Stimulated activated CD4-positive, alpha-beta T cell treated with anti-CD3 and anti-CD28 coated beads, Interleukin-12 subunit alpha, Interleukin-12 subunit beta, amount 100 ng/mL, for 24 hours (primary cell): ENCODE measurements at places on chromosomes 1 and 21.
A peak's percentile ranks its signal among the peaks of the same experiment; 100 is the strongest.

- no peak for DNase-seq
These were observed 11.2 kb downstream of the DHX9 start for GRCh38 chr1:182850319-182850718.

- DNase-seq, result no peak
These were observed 15.5 kb downstream of the TENT5C start for GRCh38 chr1:117621316-117621715.

DNA sequence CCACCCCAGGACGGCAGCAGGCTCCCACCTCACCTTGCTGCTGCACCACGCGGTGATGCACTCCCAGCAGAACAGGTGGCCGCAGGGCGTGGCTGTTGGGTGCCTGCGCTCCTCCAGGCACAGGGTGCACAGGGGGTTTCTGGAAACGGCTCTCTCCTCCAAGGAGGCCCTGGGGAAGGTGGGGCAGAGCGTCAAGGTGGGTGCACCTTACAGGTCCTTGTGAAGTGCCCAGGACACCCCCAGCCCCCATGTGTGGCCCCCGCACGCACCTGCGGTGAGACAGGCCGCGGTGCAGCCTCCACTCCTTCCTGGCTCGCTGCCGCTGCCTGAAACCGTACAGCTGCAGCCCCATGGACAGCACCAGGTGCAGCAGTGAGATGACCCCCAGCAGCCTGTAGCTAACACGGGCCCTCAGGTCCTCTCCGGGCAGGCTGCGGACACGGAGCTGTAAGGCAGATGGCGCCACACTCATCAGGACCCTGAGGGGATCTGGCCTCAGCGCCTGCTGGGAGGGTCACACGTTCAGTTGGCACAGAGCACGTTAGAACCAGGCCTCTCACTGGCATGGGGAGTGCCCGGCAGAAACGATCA is 5.8 kb downstream of the PEX10 start:
- DNase-seq, result no peak

DNA sequence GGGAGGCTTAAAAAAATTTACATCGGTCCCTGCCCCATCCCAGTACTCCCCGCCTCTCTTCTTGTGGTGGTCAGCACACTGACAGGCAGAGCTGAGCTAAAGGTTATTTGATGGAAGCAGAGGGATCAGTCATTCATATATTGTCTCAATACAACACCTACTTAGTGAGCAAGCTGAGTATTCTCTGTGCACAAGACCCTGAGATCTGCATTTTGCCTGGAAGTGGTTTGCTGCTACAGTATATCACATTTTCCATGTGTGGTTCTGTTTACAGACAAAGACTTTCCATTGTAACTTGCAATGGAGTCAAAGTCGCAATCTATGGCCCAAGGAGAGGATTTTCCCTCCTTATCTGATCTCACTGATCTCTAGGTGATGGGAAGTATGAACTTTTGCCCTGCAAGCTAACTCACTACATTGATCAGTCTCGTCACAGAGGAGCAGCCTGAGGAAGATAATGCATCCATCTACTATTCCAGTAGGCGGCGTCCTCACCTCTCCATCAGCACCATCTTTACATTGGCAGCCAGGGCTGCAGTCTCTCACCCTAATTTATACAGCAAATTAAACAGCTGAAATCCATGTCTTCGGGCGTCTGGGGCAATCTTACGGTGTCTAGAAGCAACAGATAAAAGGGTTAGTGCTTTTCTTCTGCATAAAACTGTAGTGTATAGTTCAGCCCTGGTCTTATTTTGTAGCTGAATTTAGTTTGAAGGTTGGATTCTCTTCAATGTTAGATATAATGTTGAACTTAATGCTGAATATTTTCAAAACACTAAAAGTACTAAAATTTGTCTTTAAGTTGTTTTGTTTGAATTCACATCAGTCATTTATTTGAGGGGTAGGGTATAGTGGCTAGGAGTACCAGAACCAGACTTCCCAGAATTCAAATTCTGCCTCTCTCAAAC is 3.2 kb upstream of the TRAF5 start:
- peak; percentile 45 for DNase-seq

DNA sequence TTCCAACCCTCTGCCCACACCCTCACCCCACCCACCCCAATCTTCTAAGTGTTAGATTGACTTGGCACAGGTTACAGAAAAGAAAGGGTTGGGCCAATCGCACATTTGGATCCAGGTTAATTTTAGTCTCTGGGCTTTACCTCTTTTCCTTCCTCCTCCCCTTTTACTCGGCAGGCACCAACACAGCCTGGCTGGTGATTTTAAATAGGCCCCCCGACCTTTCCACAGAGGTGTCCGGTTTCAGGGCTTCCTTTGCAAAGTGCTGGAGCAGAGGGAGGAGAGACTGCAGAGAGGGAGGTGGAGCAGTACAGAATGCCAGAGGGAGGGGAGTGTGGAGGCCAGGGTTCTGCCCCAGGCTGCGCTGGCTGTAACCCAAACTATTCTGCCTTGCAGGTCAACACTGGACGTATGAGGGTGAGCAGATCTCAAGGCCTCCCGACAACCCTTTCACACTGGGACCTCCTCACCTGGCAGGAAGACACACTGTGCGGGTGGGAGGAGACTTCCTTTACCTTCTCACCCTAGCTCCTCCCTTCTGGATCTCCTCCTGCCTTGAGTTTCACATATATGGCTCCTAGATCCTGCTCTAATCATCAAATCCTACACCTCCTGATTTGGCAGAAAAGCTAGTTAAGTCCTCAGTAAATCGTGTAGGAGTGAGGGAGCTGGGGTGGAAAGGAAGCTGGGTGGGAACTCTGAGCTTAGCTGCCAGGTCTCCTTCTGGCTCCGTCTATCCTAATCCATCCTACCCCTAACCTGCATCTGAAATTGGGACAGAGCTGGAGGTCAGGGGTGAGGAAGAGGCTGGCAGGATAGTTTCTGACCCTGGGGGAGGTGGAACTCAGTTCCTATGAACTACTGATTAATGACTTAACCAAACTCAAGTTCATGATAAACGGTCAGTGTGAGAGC is 2.4 kb downstream of the CA14 start:
- DNase-seq, result no peak

DNA sequence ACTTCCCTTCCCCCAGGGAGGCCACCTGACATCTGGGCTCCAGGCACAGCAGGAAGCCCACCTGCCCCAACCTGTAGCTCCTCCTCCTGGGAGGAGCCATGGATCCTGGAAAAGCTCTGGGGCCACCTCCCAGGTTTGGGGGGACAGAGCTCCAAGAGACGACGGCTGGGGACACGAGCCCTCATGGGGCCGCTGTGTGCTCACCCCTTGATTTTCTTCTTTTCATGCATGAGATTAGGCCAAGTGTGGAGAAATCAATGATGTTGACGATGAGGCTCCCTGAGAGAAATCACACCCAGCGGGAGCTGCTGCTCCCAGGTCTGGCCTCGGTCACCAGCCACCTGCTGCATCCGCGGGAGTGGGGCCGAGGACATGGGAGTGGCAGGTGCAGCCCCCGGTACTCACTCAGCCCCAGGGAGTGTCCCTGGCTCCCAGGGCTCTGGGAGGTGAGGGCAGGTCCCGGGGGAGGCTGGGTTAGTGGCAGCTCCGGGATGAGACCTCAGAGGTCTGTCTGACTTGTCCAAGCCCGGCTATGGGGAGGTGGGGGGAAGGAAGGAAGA is 8.7 kb downstream of the TNFRSF14 start:
- DNase-seq, result no peak

GRCh38 chr1:64502931-64503330 is 33.0 kb downstream of the CACHD1 start:
- no peak for DNase-seq

GRCh38 chr21:29557931-29558725 is 259.4 kb downstream of the BACH1 start:
- no peak for DNase-seq

- DNase-seq, result no peak
These were observed 140.9 kb downstream of the DISC1 start for GRCh38 chr1:231767471-231767870.

- DNase-seq, result no peak
These were observed 96.8 kb downstream of the NRIP1 start for GRCh38 chr21:14968029-14968428.

DNA sequence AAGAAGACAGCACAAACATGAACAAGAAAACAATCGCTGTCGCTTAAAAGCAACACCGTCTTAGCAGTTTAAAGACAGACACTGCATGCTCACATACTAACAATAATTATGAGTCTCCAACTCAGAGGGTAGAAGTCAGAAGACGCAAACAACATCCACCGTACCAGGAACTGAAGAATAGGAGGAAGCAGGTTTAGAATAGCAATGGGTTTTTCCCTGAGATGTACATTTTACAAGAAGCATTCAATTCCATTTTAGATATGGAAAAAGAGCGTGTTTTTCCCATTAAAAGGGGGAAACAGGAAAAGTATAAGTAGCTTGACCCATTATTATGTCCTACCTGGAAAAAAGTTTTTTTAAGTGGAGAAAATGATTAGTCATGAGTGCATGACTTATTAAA is 34.5 kb upstream of the KCNE1 start:
- DNase-seq, result no peak

DNA sequence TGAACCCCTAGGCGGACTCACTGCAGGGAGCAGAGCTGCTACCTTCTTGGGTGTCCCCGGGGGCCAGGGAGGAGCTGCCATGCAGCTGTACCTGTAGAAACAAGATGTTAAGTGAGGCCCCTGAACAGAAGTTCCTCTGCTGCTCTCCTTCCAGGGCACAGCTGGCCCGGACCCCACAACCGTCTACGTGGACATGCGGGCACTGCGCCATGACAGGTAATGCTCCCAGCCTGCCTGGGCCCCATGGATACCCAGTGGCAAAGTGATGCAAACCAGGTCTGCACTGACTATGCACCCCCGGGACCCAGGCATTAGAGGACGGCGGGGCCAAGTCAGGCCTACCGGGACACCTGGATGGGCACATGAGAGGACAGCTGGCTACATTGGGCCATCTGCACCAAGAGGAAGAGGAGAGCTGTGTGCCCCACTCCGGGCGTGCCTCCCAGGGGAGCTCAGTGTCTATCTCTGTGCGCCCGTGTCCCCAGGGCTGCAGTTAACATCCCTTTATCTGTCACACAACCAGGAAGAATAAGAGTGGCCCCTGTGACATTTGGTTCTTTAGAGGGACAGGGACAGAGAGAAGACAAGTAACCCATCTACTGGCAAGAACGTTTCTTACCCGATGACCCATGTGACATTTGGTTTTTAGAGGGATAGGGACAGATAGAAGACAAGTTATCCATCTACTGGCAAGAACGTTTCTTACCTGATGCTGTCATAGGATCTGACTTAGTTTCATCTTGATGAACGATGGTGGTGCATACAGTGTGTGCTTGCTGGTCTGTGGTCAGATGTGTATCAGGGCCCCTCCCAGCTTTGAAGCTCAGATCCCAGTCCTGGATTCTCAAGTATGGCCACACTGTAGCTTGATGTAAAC is 44.1 kb downstream of the S100B start:
- DNase-seq, result no peak

DNA sequence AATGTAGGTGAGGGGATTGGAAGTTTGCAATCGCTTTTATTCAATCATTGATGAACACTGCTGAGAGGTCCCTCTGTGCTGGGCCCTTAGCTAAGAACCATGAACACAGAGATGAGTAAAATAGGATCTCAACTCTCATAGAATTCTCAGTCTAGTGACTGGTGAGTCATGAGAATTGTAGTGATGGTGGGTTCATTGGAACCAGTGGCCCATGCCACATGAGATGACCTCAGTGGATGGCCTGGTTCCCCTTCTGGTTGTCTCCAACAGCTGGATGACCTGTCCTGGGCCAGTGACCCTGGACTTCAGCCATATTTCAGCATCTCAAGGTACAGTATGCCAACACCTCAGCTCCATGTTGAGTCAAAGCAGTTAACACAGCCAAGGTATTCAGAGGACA is 21.3 kb upstream of the S100A10 start:
- no peak for DNase-seq

DNA sequence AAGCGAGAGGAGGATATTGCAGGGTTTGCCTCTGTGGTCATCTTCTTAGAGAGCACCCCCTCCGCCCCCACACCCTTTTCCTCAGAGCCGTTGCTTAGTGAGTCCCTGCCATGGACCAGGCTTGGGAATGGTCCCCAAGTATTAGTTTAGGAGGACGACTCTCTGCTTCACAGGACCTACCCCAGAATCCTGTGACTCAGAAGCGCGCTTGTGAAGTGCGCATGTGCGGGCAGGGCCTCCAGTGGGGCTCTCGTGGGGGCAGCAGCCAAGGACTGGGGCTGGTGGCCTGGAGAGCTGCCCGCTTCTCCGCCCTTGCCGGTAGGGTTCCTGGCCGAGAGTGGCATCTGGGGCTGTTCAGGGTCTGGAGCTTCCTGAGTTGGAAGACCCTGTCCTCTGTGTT is 37.3 kb upstream of the HMGN1 start:
- no peak for DNase-seq

- no peak for DNase-seq
These were observed 177.9 kb downstream of the NR5A2 start for GRCh38 chr1:200205216-200205995.

DNA sequence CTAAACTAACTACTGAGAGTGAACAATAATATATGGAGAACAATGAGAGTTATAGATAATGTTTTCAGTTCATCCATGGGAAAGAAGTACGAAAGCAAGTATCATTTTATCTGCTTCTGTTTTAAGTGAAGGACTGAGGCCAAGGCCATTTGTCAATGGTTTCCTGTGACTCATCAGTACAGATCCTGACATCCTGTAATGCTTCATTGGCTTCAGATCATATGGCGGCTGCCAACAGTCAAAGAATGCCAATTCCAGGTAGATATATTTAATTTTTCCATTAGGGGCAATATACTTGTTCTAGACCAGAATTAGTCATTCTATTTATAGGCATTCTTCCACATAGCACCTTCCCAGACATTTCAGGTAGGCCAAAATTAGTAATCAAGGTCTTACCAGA is 97.3 kb downstream of the USH2A start:
- DNase-seq, result no peak

DNA sequence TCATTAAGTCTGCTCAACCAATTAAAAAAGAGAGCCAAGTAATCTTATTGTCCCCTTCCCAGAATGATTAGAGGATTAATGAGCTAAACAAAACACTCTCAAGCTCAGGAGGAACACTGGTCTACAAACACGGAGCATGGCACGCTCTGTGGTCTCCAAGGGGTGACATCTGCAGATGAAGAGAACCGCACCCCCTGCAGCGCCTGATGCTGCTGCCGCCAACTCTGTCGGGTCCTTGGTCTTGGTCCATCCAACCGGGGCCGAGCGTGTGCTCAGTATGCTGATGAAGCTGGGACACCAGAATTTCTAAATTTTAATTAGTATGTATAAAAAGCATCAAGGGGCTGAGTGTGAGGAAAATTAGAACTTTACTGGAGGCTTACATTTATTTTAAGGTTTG is 82.7 kb downstream of the LPAR3 start:
- DNase-seq, result no peak

GRCh38 chr1:99281105-99281504 is 16.8 kb downstream of the PLPPR4 start:
- DNase-seq, result no peak
